ENCODE measurements at places on chromosomes 11 and 22.

DNA sequence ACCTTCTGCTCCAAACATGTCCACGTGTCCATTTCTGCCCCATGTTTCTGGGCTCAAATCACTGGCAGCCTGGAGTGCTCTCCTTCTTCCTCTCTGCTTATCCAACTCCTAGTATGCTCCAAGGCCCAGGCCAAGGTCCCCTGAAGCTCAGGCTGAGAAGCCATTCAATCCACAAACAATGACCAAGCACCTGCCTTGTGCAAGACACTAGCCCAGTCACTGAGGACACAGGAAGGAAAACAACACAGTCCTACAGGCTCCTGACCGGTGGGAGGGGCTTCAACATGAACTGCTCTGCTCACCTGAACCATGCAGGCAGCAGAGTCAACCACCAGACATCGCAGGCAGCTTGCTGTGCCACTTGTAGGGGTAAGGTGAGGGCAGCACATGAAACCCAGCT is 93.6 kb downstream of the RPL27A start:
- no peak for DNase-seq

DNA sequence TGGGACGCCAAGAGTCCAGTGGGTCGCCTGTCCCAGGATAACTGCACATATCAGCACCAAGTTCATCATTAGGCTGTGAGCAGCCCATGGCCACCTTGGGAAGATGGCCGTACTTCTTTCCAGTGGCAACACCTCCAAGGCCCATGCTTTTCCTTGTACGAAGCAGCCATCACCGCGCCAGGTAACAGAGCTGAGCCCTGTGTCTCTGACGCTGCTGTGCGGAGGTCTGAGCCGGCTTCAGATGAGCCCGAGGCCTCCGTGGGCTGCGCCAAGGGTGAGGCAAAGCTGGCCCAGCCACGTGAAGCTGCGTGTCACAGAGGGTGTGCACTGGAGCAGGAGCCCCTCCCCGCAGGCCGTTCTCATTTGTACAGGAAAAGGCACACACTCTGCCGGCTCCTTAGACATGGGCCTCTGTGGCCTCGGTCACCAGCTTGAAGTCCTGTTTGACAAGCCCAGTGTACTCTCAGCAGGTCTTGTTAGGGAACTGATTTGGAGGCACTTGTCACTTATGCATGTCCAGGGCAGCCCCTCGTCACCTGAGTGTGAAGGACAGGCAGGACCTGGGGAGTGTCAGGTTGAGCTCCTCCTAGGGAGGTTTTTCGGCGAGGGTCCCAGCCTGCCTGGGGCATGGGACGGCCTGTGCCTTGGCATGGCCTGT is 401.5 kb downstream of the TBC1D22A start:
- DNase-seq, result no peak

GRCh38 chr11:96256215-96257011 is 86.6 kb downstream of the MAML2 start:
- DNase-seq, result no peak

DNA sequence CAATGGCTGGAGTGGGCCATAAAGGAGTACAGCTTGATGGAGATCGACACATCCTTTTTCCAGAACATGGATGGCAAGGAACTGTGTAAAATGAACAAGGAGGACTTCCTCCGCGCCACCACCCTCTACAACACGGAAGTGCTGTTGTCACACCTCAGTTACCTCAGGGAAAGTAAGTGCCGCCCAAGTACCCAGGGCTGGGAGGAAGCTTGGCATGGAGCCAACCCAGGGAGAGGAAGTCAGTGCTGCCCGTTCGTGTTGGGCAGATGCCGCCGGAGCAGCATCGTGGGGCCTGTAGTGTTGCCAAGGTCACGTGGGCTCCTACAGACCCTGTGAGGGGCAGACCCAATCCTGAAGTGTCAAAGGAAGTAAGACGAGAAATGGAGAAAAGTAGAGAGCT is 78.9 kb downstream of the FLI1 start:
- no peak for DNase-seq

DNA sequence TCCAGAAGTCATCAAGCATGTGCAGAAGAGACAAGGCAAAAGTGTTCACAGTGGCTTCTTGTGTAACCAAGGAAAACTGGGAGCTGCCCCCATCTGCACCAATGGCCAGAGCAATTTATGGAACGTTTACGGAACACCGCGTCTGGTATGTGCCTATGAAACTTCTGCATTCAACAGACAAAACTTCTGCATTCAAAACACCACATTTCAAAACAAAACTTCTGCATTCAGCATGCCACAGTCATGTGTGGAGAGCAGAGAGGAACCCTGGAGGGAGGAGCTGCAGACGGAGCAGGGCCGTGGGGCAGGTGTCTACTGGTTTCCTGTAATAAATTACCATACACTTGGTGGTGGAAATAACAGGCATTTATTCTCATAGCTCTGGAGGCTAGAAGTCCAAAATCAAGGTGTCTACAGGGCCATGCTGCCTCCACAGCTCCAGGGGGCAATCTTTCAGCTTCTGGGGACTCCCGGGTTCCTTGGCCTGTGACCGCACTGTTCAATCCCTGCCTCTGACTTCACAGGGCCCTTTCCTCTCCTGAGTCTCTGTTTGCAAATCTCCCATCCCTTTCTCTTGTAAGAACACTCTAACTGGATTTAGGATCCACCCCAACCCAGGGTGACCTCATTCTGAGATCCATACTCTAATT is 32.2 kb downstream of the RPL3 start:
- peak; percentile 35 for DNase-seq

DNA sequence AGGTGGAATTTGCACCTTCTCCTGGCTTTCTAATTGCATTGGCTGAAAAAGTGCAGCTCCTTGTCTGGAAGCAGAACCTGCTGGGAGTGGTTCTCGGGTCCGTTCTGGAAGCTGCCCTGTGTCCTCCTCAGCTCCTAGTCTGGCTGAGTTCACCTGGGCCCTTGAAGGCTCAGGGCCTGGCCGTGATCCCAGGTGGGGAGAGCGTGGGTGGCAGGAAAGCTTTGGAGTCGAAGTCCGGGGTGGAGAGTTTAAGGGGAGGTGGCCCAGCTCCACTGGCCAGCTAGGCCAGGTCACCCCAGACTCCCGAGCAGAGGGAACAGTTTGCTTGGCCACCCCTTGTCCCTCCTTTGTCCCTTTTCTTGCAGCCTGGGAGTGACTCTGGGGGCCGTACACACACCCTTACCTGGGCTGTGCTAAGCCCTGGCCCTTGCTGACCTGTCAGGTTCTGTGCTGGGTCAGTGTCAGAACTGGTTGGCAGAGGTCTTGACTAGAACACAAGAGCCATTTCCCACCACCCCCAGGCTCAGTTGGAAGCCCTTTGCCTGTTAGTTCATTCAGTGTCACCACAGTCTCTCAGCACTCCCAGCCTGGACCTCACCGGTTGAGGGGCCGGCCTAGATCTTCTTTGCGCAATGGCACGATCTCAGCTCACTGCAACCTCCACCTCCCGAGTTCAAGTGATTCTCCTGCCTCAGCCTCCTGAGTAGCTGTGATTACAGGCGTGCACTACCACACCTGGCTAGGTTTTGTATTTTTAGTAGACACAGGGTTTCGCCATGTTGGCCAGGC is 37.3 kb downstream of the LRP5 start:
- no peak for DNase-seq

Measured in iPS-NIHi11 (cell line).